Activated CD4-positive, CD25-positive, alpha-beta regulatory T cell treated with anti-CD3 and anti-CD28 coated beads, Interleukin-2, amount 50 U/mL, for 24 hours (primary cell): ENCODE measurements at places on chromosomes 7 and 10.

DNA sequence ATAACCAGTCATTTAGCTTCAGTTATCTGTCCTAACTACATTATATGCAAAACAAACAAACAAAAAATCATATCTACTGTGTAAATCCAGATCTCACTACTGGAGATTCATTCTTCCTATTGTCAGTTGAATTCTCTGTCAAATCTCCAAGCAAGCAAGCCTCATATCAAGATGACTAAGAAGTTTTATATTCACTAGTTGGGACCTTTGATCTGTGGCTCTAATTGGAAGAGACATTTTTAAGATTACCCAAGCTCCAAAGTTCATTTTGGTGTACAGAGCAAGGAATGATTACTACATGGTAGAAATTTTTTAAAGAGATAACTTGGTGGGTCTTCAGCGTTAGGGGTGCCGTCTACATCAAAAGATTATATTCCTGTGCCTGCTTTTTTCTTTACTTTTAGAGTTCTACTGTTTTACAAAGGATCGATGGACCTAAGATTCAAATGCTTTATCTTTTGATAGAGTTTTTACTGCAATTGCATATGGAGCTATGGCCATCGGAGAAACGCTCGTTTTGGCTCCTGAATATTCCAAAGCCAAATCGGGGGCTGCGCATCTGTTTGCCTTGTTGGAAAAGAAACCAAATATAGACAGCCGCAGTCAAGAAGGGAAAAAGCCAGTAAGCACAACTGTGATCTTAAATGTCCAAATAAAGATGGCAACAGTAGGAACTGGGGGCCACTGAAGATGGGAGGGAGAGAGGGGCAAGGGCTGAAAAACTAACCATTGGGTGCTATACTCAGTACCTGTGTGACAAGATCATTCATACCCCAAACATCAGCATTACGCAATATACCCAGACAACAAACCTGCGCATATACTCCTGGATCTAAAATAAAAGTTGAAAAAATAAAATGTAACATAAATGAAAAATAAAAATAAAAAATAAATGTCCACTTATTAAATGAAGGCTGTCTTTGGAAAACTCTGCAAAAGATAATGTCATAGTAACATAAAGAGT lies 47.9 kb downstream of the SP8 start:
- ATAC-seq = no peak

GRCh38 chr7:37287131-37287855 lies 161.4 kb downstream of the ELMO1 start:
- ATAC-seq = no peak

- ATAC-seq = no peak
Observed at GRCh38 chr7:101084865-101085161, 468 bp upstream of the TRIM56 start.

DNA sequence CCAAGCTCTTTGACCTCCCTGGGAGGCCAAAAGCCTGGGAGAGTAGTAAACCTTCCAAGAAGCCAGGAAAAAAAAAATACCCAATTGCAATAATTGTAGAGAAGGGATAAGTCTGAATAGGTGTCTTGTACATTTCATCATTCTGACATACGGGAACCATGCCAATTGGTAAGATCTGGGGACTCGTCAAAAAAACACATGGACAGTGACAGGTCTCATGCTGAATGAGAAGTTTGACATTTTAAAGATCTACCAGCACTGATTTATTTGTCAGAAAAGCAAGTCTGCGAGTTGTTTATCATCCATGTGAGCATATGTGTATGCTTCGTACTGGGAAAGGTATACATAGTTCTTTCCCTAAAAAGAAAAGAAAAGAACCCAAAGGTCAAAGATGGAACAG lies 4.1 kb upstream of the ITGA8 start:
- no peak for ATAC-seq

- ATAC-seq = no peak
Observed at GRCh38 chr7:134676743-134677142, 30.1 kb downstream of the BPGM start.

- no peak for ATAC-seq
Observed at GRCh38 chr10:132888898-132889490, 53.4 kb downstream of the CFAP46 start.

DNA sequence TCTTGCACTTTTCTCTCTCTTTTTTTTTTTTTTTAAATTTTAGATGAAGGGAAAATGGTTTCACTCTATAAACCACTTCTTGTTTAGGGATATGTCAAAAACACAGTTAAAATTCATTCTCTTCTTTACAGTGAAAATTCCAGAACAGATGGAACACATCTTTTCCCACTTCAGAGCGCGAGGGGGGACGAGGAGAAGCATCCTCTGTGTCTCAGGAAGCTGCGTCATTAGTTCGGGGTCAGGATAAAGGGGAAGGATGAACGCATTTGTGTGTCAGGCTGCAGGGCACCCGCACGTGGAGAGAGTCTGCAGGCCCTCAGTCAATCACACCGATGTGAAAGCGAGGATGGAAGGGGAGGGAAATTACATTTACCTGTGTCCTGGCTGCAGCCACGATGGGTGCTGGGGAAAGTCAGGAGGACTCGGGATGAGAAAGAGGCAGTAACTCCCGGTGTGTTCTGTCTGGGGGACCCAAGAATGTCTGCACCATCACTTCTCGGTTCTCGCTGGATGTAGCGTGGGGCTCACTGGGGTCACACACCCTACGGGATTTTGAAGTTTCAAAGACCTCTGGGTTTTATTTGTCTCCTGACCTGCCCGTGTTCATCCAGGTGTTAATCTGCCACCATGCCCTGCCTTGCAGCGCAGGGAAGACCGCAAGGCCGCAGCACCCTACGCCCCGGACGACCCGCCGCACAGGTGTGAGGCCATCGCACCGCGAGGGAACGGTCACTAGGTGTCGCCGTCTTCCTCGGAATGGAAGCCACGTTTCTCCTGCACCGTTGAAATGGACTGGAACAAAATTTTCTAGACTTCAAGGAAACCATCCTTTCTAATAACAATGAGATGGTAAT lies 66.7 kb upstream of the PITRM1 start:
- peak; percentile 91 for ATAC-seq

- no peak for ATAC-seq
Observed at GRCh38 chr10:60473557-60473956, 83.9 kb upstream of the ANK3 start.

DNA sequence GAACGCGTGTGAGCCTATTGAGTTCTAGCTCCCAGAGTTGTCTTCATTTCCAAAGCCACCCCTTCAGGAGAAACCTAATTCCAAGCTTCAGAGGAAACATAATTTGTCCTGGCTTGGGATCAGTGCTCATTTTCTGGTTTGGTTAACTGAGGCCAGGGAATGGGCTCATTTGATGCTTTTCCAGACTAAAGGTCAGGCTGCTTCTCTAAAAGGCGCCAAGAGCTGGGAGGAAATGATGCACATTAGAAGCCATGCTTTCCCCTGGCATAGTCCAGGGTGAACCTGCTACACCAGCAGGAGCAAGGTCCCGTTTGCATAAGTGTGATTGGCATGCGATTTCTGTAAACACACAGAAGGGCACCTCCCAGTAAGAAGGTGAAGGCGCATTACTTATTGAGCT lies 435.0 kb downstream of the GALNT17 start:
- no peak for ATAC-seq

DNA sequence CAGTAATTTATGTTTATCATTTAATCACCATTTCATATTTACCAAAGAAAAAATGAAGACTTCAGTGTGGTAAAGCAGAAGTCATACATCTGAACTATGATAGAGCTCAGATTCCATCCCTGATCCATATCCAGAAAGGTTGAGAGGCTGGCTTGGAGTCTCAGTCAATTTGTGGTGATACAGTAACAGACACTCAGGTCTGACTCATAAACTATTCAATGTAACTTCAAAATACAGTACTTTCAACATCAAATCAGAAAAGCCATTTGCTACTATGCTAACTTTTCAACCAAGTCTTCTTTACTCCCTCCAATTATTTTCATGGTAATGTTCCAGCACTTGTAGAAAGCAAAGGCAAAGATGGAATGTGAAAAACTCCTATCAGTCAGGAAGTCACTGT lies 190.4 kb downstream of the HDAC9 start:
- ATAC-seq = no peak

DNA sequence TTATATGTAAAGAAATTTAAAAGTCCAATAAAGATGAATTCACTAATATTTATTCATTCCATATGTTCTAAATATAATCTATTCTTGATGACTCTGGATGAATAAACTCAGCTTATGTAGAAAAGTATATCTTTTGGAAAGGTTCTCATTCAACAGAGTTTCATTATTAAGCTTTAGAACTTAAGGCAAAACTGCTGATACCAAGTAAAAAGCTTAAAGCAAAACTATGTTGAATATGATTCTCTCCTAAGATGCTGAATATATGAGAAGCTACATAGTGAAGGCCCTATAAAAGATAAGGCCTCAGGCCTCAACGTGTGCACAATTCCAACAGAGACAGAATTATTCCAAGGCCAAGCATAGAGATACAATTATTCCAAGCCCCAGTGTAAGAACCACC lies 30.8 kb downstream of the ZNF800 start:
- no peak for ATAC-seq

- no peak for ATAC-seq
Observed at GRCh38 chr7:142329062-142329790, 71.4 kb upstream of the PRSS58 start.

DNA sequence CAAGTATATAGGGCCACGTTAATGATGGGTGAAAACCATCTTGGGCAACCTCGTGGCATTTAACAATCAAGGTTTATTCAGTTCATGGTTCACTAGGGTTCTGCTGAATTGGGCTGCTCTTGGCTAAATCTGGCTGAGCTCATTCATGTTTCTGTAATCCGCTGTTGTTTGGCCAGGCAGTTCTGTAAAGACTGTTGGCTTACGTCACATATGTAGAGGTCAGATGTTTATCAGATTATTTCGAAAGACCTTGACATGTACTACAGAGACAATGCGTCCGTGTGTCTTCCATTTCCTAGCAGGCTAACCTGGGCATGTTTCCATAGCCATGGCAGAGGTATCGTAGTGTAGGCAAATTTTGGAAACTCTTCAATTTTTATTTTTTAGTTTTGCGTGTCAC lies 190.0 kb upstream of the ZWINT start:
- no peak for ATAC-seq

DNA sequence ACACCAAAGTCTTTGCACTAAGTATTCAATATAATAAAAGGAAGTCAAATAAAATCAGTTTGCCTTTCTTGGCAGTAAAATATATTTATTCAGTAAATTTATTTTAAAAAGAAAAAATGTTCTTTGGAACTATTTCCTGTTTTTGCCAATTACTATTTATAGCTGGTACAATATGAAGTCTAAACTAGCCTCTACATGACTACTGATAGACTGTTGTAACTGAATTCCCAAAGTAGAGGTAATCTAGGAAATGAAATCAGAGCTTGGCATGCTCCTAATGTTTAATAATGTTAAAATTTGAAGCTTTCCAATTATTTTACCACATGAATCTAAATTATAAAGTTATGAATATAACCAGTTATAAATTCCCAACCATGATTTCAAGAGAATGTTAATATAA lies 385.5 kb downstream of the SEMA3D start:
- no peak for ATAC-seq

DNA sequence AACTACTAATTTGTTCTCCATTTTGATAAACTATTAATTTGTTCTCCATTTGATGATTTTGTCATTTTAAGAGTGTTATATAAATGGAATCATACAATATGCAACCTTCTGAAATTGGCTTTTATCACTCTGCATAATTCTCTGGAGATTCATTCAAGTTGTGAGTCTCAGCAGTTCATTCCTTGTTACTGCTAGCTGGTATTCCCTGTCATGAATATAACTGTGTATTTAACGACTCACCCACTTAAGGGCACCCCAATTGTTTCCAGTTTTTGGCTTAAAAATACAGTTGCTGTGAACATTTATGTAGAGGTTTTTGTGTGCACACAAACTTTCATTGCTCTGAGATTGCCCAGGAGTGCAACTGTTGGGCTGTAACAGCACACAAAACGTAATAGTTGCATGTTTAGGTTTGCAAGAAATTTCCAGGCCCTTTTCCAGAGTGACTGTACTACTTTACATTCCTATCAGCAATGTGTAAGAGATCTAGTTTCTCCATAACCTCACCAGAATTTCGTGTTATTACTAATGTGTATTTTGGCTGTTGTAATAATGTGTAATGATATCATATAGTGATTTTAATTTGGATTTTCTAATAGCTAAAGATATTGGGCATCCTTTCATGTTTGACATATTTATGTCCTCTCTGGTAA lies 153.2 kb upstream of the ADCY1 start:
- no peak for ATAC-seq

GRCh38 chr7:27116031-27116961 lies 13.8 kb upstream of the HOXA2 start:
- ATAC-seq = no peak

DNA sequence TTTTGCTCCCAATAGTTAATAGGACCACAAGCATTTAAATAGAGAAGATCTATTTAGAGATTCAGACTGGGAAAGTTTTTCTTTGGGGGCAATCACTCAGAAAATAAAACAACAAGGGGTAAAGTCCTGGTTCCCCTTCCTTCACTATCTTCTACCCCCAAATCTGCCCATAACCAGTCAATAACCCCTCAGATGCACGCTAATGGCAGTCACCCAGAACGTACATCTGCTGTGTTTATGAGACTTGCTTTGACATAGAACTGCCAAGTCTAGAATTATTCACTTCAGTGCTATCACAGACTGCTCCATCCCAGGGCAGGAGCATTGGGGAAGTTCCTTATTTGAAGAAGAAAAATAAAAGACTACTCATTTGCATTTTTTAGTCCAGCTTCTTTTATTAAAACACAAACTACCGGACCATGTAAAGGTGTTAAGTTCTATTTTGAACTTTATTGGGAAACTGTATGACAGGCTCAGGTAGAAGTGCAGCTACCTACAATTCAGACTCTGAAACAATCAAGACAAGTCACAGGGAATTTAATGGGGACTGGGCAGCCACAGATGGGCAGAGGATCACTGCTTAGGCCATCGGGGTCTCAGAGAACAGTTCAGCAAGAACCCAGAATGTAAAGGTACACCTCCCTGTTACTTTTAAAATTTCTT lies 38.4 kb downstream of the ANK3 start:
- ATAC-seq = no peak

- no peak for ATAC-seq
Observed at GRCh38 chr10:102962267-102962666, 44.2 kb downstream of the CNNM2 start.

DNA sequence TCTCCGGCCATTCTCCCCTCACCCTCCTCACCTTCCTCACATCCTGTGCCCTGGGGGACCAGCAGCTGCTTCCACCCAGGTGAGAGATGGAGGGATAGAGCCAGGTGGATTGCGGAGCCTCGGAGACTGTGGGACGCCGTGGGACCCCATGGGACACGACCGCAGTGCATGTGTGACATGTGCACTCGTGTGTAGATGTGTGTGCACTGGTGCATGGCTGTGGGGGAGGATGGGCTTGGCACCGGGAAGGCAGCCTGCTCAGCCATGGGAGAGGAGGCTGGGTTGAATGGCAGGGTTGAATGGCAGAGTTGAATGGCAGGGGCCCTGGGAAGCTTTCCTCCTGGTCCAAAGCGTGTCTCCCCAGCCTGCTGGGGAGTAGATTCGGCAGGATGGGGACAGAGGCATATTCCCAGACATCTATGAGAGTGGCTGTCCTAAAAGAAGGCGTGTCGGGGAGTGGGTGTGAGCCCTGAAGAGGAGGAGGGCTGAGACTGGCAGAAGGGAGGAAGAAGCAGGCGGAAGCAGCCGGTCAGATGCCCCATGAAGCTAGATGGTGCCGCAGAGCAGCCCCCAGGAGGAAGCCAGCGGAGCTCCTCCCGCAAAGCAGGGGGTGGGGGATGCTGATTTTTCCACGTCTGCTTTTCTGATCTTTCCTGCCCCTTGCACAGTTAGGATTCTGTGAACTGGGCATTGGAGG lies 815 bp downstream of the GIMAP8 start:
- peak; percentile 48 for ATAC-seq

- ATAC-seq = no peak
Observed at GRCh38 chr10:98956576-98957260, 278.9 kb downstream of the HPSE2 start.
